Adrenal gland (tissue), 19 donors: ENCODE measurements at places on chromosomes 6 and 20.

GRCh38 chr20:2752567-2753460, 47.6 kb downstream of the CPXM1 start:
- DNase-seq, result no peak

GRCh38 chr6:120869397-120869796, 464.9 kb downstream of the TBC1D32 start:
- no peak for DNase-seq

DNA sequence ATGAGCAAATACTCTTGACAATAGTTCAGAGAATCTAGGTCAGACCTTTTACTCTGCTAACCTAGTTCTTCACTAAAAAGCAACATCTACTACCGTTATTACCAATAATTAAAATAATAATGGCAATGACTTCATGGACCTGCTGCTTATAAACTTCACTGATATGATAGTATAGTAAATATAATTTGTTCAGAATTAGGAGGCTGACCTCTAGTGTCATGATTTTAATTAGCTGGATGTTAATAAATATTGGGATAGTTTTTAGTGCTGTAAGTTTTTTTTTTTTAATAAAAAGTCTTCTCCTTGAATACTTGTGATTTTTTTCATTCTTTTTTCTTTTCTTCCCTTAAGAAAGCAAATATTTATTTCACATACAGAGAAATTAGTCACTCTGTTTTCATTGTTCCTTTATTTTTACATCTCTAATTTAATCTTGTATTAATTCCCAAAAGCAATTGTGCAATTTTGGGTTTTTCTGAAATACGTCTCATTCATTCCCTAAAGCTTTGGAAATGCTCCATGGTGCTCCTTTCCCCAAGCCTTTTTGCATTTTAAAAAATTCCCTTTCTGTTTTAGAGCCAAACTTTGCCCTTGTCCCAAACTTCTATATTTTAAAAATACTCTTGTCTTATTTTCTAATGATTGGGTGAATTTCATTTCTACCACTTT, 46.6 kb upstream of the UST start:
- DNase-seq, result no peak

GRCh38 chr6:11434565-11435326, 102.8 kb upstream of the TMEM170B start:
- no peak for DNase-seq

GRCh38 chr20:46674253-46675083, 14.8 kb downstream of the TP53RK start:
- no peak for DNase-seq

DNA sequence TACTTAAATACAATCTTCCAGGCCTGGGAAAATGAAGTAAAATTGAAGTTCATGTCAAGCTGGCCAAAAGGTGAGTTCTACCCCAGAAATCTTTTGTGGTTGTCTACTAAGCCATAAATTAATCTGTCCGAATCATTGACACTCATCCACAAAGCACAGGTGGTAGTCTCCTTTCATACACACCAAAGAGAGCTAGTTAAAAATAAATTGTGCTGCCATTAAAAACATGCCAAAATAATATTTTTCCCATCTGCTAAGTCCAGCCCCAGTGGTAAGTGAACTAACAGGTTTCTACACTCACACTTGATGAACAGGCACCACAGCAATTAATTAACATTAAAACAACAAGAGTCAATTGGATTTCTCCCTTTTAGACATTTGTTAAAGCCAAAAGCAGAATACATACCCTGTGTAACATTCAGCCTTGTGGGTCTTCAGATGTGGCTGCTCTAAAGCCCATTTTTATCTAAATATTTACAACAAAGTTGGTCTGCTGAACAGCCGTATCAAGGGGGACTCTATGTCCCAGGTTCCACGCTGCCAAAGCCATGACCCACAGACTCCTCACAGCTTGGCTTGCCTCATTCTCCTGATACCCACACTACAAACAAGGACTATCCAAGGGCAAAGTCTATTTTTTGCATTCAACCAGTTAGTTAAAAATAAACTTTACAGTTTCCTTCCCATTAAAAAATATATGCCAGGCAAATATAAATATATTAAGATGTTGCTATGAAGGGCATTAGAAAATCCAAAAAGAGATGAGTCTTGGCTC, 490.4 kb downstream of the BMP2 start:
- DNase-seq, result no peak

DNA sequence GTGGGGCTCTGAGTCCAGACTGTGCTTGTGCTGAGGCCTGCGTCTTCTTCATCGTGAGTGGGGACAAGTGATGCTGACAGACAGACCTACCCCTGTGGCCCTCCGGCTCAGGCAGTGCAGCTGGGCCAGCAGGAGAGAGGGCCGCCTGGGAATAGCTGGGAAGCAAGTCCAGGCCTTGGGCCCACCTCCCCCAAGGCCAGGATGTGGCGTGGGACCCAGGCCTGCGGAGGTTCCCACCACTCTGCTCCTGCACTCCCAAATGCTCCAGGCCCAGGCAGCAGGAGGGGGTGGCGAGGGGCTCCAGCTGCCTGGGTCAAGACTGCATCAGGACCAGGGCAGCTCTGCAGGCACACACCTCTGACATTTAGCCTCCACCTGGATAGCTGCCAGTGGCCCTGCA, 38.3 kb downstream of the DAAM2 start:
- DNase-seq, result no peak

DNA sequence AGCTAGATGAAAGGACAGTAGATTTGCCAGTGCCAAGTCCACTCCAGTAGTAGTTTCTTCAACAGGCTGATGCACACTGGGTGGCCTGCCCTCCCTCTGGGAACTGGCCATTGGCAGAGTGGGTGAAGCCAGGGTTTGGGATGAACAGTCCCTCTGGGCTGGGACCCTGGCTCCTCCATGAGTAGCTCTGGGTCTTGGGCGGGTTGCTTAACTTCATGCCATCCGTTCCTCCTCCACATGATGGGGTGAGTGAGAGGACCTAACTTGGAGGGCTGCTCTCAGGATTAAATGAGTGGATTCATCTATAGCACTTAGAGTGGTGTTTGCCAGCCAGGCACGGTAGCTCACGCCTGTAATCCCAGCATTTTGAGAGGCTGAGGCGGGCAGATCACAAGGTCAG, 47.2 kb downstream of the PLAGL2 start:
- no peak for DNase-seq
